Eye (tissue), 1 donor: ENCODE measurements at places on chromosomes 4 and X.

DNA sequence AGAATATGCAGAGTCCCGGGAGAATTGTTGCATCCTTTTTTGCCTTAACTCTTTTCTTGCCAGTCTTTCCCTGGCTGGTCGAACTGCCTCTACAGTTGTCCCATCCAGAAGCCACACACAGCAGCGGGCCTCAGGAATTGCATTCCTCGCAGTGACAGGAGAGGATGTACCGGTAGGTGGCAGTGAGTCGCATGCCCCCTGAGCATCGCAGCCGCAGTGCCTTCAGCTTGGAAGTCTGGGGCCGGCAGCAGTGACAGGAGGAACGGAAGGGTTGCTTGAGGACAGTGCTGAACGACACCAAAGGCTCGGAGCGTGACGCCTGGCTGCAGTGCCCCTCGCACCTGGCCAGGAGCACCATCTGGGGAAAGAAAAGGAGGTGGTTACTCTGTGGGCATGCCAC lies 23.5 kb downstream of the NDP start:
- DNase-seq, result peak; percentile 58

GRCh38 chr4:26242451-26242850 lies 78.4 kb upstream of the RBPJ start:
- no peak for DNase-seq

DNA sequence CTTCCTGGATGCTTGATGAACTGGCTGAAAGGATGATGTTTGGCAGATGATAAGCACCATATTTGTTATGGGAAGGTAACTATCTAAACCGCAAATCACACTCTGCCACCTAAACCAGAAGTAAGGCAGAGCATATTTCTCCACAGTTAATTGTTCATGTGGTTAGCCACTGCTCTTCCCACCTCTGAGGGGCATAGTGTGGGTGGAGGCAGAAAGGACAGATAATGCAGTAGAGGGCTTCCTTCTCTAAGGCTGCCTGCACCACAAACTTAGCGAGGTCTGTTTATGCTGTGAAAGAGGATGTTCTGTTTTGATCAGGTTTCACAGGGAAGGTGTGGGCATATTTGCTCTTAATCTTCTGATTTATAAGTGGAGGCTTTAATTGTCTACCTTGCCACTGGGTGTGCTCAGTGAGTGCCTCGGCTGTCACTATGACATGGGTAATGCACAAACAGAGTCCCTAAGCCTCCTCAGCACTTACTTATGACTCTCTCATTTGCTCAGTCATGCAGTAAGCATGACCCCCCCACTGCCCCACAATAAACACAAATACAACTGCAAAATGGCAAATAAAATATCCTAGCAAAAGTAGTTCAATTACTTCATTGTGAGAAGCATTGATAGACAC lies 401.0 kb downstream of the TMA16 start:
- DNase-seq, result peak; percentile 27

DNA sequence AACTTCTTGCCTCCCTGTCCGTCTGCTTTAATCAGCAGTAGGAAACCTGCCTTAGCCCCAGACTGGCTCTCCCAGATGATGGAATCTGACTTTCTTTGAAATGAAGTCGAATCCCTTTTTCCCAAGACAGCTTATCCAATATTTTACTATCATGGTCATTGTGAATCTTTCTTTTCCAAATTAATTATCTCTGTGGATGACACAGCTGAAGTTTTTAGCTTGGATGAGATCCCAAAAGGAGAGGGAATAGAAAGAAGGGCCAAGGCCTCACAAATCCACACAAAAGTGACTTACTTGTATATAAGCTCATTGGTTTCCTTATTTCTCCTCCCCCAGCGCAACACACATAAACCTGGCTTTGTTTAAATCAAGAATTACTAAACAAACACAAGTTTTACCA lies 100.6 kb downstream of the RASL11B start:
- DNase-seq, result no peak

GRCh38 chr4:139553751-139554641 lies 2.0 kb downstream of the SETD7 start:
- DNase-seq, result peak; percentile 51

- no peak for DNase-seq
Measured at GRCh38 chrX:84108584-84108983, 79.4 kb downstream of the RPS6KA6 start.

- DNase-seq, result no peak
Measured at GRCh38 chr4:52102587-52102986, 51.5 kb downstream of the SPATA18 start.

DNA sequence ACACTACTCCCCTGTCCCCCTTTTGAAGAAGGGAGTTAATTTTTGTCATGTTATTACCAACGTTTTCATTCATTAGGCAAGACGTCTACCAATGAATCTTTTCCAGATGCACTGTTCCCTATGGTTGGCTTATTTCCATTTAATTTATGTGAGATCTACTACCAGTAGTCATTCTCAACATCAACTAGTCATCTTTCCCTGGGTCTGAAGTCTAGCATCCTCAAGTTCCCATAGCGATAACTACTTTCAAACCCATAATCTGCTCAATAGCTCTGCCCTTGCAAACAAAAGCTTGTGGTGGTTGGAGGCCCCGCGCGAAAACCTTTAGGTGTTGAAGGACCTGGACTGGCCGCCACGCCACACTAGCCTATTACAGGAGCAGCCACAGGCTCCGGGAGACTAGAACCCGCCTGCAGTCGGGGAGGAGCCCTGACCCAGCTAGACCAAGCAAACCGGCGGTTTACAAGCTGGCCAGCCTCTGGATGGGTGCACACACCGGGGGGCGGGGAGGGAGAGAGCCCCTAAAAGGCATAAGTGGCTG lies 746 bp downstream of the PPAT start:
- peak; percentile 80 for DNase-seq

DNA sequence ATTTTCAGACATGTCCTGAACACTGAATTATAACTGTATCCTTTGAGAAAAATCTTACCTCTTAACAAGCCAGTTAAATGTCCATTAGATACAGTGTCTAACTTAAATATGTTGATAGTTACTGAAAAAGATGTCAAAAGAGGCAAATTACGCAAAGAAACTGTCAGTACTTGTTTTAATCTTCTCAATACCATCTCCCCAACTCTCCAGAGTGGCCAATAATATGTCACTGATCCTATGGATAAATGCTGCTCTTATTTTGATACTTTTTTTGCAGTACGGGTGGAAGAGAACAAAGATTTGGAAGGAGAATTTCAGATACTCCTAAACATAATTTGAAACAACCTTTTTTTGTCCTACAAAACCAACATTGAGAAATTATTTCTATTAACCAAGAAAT lies 192.7 kb downstream of the CBR4 start:
- DNase-seq, result peak; percentile 49

DNA sequence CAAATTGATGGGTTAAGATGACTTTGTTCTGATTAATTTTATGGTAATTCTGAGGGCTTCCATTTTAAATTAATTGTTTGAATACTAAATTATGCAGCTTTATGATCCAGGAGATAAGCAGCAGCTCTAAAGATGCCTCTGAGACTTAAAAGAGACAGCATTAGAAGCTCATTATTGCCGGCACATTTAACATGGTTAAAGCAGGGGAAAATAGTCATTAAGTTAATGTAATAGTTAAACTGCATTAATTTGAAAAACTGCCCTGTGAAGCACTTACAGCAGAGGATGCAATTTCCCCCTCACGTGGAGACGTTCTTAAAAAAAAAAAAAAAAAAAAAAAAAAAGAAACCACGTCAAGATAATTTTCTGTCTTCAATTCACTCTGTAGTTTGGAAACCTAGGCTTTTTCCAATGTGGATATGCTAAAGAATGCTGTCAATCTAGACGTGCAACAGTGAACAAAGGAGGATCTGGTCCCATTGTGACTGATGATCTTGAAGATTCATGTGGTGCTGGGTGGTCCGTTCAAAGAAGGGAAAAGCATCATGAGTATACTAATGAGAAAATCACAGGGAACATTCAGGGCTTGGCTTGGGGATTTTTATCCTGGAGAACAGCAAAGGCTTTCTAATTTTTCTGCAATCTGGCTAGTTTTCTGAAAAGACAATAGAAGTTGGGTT lies 440.6 kb upstream of the HS3ST1 start:
- DNase-seq, result peak; percentile 57

DNA sequence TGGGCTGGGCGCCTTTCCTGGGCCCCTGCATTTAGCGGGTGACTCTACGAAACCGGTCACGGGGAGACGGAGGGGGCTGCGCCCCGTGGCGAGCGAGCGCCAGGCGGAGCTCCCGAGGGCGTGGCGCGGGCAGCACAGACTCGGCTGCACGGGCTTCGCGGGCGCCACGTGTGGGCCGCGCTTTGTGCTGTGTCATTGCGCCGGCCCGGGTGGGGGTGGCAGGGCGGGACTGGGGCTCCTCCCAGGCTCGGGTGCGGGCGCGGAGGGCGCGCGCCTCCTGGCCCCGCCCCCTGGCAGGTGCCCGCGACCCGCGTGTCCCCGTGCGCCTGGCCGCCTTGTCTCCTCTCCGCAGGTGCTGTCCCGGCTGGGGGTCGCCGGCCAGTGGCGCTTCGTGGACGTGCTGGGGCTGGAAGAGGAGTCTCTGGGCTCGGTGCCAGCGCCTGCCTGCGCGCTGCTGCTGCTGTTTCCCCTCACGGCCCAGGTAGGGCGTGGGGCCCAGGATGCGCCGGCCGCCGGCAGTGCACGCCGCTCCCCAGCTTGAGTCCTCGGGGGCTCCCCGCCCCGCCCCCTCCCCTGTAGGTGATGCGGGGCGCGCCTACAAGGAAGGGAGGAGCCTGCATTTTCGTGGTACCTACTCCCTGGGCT lies 651 bp downstream of the UCHL1 start:
- DNase-seq, result peak; percentile 79

DNA sequence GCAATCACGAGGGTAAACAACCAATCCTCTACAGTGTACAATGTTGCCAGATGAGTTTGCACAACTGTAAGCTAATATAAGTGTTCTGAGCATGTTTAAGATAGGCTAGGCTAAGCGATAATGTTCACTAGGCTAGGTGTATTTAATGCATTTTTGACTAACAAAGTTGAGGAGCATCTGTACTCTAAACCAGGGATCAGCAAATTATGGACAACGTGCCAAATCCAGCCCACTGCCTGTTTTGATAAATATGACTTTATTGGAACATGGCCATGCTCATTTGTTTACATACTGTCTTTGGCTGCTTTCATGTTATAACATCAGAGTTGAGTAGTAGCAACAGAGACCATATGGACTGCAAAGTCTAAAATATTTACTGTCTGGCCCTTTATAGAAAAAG lies 46.3 kb upstream of the ARHGEF6 start:
- no peak for DNase-seq

DNA sequence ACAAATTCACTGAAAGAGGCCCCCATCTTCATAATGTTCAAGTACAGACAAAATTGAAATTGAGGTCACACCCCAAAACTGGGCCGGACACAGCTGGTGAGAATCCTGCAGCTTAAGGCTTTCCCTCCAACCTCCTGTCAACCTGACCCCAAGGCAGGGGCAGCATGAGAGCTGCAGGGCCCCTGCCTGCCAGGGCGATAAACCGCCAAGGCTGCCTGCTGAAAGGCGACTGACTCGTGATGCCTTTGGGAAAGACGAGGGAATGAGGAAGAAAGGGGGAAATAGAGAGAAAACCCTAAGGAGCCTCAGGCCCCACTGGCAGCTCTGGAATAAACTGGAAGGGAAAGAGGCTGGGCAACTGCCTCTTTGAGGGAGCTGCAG lies 7.3 kb upstream of the IRAK1 start:
- no peak for DNase-seq

- DNase-seq, result no peak
Measured at GRCh38 chr4:176841711-176842112, 49.0 kb upstream of the VEGFC start.

- DNase-seq, result no peak
Measured at GRCh38 chr4:67988991-67989390, 25.7 kb upstream of the TMPRSS11A start.

- no peak for DNase-seq
Measured at GRCh38 chr4:152673489-152673888, 6.3 kb downstream of the TMEM154 start.

- DNase-seq, result no peak
Measured at GRCh38 chr4:73527196-73527595, 45.7 kb downstream of the AFM start.

- no peak for DNase-seq
Measured at GRCh38 chr4:138677212-138677611, 338.4 kb upstream of the NOCT start.

GRCh38 chrX:78923198-78924015 lies 21.8 kb upstream of the P2RY10 start:
- no peak for DNase-seq

DNA sequence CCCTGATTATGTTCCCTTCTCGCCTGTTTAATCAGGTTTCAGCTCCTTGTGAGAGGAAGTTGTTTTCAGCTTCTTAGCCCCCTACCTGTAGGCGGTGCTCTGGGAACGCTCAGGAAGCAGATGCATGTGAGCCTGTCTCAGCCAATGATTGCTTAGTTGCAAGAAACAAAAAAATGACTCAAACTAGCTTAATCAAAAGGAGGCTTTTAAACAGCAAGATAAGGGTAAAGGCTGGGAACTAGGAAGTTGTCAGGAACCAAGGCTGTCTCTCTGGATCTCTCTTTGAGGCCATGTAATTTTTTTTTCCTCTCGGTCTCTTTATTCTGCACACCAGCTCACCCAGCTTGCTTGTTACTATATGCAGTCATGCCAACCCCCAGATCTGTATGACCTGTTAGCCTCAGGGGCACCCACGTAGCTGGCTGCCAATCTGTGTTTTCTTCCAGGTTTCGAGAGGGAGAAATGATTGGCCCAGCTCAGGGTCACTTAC lies 109.1 kb downstream of the PTTG2 start:
- DNase-seq, result no peak

- DNase-seq, result no peak
Measured at GRCh38 chr4:185068837-185069236, 50.5 kb downstream of the HELT start.

GRCh38 chrX:110046001-110046400 lies 43.1 kb downstream of the TMEM164 start:
- DNase-seq, result no peak

DNA sequence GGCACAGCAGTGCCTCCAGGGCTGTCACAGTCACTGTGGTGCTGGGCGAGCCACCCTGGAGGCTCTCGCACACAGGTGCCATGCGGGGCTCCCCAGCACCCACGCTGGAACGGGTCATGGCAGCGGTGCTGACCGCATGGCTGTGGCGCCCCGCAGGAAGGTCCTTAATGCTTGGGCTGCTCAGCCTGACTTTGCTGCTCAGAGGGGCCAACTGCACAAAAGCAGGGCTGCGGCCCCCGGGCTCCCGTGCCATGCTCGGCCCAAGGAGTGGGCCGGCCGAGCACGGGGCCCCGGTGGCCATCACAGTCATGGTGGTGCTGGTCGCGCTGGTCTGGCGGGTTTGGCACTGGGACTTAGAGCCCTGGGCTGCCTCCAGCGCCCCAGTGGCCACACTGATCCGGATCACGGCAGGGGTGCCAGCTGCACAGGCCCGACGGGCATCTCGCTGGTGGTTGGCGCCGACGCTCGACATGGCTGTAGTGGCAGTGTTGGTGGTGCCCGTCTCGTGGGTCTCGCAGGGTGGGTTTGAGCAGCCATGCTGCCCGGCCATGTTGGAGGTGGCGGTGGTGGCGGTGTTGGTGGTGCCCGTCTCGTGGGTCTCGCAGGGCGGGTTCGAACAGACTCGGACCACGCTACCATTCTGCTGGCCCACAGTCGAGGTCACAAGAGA lies 10.2 kb upstream of the RENBP start:
- DNase-seq, result no peak

GRCh38 chr4:73735231-73735630 lies 5.1 kb upstream of the CXCL8 start:
- DNase-seq, result no peak

GRCh38 chr4:15295421-15296162 lies 132.2 kb upstream of the C1QTNF7 start:
- no peak for DNase-seq
